ENCODE measurements at places on chromosomes 3 and 15.

- DNase-seq: peak; percentile 77
Observed at GRCh38 chr15:93072011-93072410, 17.0 kb downstream of the RGMA start.

- DNase-seq: peak; percentile 90
Observed at GRCh38 chr3:152266221-152266995, 2.3 kb upstream of the MBNL1 start.

GRCh38 chr15:65285291-65286068 is 1.2 kb downstream of the PARP16 start:
- no peak for DNase-seq

GRCh38 chr3:115248274-115248673 is 101.2 kb upstream of the ZBTB20 start:
- no peak for DNase-seq

DNA sequence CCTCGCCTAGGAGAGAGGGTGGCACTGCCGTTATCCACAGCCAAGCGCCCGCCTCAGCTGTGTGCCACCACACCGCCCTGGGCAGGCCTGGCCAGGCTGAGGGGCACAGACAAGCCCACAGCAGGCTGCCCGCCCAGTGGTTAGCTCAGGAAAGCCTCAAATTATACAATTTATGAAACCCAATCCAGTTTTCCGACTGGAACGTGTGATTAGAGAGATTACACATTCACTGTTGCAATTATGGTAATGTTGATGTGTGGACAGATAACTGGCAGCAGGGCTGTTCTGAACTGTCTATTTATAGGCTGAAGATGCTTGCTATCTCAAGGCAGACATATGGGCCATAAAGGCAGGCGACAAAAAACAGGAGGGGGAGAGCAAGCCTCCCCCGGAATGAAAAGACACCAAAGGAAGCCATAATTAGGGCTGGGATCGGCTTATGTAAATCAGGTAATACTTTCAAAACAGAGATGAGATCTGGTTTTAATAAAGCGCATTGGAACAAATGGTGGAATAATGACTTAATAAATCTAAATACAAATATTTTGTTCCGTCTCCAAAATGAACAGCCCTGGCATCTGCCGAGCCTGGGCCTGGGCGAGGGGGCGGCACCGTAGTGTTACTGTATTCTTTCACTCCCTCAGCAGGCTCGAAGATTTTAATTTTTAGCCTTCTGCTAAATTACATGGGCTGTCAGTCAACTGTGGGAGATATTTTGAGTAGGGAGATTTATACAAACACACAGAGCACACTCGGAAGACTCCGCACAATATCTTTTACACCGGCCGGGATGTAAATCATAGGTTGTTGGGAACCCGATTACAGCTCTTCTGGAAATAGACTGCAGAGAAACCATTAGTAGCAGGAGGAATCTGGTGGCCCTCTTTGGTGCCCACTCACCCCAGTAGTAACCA is 103.1 kb upstream of the TLE3 start:
- DNase-seq: no peak

DNA sequence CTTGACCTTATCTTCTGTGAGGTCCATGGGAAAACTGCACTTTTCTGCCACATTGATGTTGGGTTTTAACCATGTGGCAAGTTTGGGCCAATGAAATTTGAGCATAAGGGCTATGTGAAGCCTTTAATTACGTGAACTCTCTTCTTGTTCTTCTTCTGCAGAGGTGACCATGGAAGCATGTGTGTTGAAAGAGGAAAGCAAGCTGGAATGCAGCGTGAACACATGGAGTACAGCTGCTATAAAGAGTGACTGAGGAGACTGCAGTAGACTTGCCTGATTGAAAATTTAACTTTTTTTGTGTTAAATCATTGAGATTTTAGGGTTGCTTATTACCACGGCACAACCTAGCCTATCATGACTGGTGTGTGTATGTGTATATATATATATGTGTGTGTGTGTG is 347.3 kb downstream of the ZIC1 start:
- no peak for DNase-seq

DNA sequence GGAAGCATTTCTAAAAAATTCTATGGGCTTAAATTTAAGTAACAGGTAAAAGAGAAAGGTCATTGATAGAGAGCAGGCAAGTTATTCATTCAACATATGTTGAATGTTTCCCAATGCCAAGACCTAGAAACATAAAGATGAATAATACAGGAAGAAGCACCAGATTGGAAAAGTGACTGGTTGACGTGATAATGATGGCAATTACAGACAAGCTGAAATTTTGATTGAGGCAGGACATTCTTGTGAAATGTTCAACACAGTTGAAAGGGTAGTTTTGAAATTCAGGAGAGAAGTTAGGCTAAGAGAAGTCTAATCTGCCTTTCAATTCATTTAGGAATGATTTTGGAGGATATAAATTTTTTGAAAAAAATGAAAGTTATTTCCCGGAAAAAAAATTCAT is 536.3 kb upstream of the NAALADL2 start:
- no peak for DNase-seq

DNA sequence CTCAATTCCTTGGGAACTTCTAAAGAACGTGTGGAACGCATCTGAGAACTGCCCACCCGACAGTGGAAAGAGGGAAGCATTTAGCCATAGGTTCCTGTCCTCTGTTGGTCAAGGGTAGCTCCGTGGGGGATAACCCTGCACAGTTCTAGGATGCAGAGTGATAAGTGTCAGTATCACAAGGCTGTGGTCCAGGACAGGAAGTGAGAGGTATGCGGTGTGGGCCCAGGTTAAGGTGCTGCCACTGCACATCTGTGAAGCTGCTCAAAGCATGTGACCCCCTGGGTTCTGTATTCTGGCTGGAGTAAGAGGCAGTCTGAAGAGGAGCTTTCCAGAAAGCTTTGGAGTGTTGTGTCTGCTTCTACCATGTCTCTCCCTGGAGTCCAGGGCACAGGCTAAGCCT is 51.7 kb upstream of the HES1 start:
- no peak for DNase-seq

- DNase-seq: peak; percentile 15
Observed at GRCh38 chr3:42961633-42962032, 17.5 kb upstream of the GASK1A start.

GRCh38 chr3:150351398-150351797 is 56.7 kb upstream of the TSC22D2 start:
- no peak for DNase-seq

DNA sequence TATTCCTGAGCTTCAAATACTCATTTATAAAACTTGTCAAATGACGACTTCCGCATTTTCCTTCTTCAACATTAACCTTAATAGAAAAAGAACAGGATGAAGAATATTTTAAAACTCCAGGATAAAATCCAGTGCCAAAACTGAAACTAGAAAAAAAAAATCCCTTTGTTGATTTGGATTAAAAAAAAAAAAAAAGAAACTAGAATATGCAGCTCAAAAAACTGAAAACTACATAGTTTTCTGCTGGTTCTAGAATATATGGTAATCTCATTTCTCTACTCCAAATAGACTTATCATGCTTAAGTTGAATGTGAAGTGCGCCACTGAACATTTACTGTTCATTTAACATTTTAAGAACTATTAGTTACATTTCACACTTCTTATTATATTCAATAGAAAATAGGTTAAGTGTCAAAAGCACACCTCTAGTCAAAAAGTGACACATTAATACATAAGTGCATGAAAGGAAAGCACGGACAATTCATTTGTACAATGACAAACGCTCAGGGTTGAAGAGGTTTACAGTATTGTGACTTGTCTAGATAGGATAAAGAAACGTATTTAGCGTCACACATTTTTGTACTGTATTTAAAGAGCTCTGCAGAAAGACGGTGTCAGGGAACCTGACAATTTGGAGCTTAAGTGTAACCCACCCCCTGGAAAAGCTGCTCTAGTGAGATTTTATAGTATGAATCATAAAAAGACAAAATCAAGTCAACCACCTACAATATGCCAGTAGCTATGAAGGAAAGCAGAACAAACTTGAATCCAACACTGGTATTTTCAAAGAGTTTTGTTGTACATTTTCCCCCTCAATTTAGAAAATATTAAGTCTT is 5.8 kb downstream of the TRA2B start:
- no peak for DNase-seq

All from fibroblast of skin of left quadriceps (primary cell).